Effector CD8-positive, alpha-beta T cell (primary cell): ENCODE measurements at places on chromosomes 2 and 18.
A peak's percentile ranks its signal among the peaks of the same experiment; 100 is the strongest.

GRCh38 chr2:195563857-195564512 lies 93.0 kb upstream of the SLC39A10 start:
- no peak for DNase-seq

GRCh38 chr2:205766779-205767359 lies 84.6 kb downstream of the NRP2 start:
- DNase-seq = peak; percentile 18

DNA sequence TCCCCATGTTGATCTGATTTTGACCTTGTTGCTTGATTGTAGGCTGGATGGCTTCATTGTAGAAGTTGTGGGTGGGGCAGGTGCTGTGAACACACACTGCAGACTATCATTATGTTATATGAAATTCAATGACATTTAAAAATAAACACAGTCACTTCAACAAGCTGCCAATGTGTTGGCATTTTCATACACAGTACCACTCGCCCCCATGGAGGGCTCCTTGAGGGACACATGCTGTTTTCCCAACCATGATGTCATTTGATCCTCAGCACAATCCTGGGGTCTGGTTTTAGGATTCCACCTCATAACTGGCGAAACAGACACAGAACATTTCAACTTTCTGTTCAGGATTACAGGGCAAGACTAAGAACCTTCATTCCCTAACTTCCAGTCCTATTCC lies 86.9 kb downstream of the ZCCHC2 start:
- DNase-seq = no peak

- DNase-seq = no peak
These were observed 122.0 kb upstream of the SLC35G4 start for GRCh38 chr18:11487390-11487789.

DNA sequence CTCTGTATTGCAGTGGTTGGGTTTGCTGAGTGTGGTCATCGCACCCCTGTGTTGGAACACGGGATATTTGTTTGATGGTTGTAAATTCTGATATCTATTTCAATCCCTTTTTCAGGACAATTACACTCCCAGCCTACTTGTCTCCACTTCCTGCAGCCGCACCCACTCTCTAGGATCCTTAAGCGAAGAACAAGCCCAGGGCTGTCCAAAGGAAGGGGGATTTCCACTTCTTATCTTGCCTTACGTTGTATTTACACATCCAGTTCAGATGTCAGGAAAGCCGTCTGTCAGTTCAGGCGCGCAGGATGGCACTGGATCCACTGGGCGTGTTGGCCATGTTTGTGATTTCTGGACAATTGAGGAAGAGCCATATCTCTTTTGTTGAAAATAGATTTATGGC lies 834.5 kb upstream of the SALL3 start:
- DNase-seq = no peak

DNA sequence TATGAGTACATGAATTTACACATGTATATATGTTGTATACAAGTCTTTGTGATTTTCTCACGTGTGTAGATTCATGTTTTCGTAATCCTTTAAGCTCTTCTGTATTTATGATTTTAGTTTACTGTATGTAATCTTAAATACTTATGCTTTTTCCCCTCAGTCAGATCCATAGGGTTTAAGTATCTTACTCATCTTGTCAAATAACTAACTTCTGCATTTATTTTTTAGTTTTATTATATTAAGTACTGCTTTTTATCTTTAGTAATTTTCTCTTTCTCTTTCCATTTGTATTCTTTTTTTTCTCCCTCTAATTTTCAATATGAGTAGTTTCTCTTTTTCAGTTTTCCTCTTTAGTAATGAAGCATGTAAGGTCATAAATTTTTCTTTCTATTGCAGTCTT lies 179.4 kb downstream of the LCLAT1 start:
- no peak for DNase-seq

- no peak for DNase-seq
These were observed 33.1 kb upstream of the HDAC4 start for GRCh38 chr2:239433777-239434403.

GRCh38 chr18:62447652-62448051 lies 75.2 kb upstream of the ZCCHC2 start:
- DNase-seq = no peak

GRCh38 chr2:62415019-62415431 lies 91.0 kb downstream of the TMEM17 start:
- DNase-seq = no peak

GRCh38 chr18:71431689-71432088 lies 1112.5 kb downstream of the CBLN2 start:
- DNase-seq = no peak

DNA sequence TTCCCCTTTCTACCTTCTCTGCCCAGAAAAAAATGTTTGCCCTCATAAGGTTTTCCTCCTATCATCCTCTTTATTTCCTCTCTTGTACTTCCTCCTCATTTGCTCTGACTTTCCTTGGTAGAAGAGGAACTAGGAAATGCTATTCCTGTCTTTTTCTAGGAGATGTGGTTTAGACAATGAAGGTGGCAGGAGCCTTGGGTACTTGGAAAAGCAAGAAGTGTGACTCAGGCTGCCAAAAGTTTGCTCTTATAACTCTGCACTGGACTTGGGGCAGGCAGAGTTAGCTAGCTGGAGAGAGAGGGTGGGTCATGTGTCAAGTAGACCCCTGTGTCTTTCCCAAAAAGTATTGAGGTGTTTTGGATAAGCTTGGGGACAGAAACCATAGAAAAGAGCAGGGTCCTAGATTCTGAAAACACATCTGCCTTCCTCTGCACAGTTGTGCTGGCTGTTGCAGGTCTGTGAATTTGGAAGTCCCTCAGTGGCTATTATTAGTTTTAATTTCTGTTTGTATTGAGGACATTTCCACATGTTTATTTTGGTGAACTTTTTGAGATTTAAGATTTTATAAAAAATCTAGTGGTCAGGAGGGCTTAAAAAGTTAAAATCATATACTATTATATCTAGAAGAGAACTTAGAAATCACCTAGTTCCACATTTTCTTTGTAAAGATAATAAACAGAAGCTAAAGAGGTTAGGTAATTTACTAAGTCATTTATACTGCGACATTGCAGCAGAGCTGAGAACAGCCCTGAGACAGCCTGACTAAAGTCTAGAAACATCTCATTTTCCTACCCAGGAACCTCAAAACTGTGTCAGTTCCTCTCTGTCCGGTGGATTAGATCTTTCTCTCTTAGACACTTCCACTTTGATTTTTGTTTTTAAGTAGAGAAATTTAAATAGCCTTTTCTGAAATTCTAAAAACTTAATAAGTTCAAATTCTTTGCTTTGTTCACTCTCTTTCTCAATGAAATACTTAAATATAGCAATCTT lies 16.0 kb downstream of the INSIG2 start:
- DNase-seq = no peak

DNA sequence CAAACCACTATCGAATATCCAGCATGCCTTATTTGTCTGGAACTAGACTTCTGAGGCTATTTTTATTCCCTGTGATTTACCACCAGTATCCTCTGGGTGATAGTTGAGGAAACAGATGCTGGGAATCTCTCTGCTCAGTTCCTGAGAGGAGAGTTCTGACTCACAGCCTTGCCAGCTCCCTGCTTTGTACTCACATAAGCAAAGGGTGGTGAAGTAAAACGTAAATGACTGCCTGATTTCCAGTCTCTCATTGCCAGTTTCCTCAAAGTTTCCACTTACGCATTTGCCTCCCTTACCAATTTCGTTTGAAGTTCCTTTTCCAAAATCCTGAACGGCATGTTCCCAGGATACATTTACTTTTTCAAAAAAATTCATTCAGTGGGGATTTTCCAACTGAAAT lies 69.2 kb upstream of the HNRNPA3 start:
- no peak for DNase-seq

DNA sequence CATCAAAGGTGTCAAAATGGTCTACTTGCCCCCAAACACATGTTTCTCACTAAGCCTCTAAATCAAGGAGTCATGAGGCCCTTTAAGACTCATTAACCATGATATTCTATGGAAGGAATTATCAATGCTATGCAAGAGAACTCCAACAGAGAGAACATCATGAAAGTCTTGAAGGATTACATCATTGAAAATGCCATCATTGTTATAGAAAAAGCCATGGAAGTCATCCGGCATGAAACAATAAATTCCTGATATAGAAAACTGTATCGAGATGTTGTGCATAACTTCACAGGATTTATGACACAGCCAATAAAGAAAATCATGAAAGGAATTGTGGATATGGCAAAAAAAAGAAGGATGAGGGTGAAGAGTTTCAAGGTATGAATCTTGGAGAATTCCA lies 1363.6 kb upstream of the CDH2 start:
- no peak for DNase-seq

DNA sequence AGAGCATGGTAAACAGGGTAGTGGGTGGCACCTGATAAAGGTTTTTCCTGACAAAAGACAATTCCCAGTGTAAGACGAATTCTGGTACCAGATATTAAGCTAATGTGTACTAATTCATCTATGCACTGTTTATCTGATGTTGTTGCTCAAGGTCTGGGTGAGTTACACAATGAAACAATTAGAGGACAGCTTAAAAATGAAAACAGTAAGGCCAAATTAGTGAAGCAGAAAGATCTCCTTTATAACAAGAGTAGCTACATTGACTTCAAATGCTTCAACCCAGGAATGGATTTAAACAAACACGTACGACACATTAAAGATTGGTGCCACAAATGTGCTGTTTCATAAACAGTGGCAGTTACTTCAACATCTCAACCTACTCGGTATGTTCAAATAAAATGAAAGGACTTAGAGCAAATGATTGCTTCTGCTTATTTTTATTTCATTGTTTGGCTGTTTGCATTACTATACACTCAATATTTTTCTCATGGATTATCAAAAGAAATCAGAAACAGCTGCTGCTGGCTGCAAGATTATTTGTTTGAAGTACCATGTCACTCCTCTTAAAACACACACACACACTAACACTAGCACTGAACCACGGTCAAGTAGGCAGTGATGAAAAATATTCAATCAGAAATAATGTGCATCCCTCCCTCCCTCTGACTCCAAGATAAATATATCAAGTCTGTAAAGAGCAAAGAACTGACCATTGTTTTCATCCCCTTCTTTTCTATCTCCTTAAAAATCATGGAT lies 94.4 kb upstream of the RND3 start:
- no peak for DNase-seq

GRCh38 chr2:159380685-159381239 lies 94.3 kb upstream of the WDSUB1 start:
- no peak for DNase-seq

GRCh38 chr2:66030553-66030952 lies 404.4 kb upstream of the MEIS1 start:
- DNase-seq = no peak

DNA sequence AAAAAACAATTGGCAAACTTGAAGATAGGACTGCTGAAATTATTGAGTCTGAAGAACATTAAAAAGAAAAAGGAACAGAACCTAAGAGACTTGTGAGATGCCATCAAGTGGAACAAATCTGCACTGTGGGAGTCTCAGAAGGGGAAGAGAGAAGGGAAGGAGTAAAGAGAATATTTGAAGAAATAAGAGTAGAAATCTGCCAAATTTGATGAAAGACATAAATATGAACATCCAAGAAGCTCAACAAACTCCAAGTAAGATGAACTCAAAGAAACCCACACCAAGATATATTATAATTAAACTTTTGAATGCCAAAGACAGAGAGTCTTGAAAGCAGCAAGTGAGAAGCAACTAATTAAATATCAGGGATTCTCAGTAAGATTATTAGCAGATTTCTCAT lies 102.7 kb downstream of the ZNF519 start:
- DNase-seq = no peak

GRCh38 chr2:192286093-192286701 lies 91.5 kb upstream of the TMEFF2 start:
- no peak for DNase-seq

DNA sequence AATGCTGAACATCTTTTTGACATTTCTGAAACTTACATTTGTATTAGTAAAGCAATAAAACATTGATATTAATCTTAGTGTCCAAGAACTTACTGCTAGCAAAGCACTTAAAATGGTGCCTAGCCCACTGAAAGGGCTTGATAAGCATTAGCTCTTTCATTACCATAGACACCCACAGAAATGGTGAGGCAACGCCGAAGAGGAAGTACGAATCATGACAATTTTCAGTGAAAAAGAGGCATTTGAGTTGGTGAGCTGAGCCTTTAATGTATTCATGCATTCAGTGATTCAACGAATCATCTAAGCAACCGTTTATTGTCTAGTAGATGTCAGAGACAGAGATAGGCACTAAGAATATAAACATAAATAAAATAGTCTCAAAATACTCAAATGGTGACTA lies 101.1 kb downstream of the PIGN start:
- no peak for DNase-seq

DNA sequence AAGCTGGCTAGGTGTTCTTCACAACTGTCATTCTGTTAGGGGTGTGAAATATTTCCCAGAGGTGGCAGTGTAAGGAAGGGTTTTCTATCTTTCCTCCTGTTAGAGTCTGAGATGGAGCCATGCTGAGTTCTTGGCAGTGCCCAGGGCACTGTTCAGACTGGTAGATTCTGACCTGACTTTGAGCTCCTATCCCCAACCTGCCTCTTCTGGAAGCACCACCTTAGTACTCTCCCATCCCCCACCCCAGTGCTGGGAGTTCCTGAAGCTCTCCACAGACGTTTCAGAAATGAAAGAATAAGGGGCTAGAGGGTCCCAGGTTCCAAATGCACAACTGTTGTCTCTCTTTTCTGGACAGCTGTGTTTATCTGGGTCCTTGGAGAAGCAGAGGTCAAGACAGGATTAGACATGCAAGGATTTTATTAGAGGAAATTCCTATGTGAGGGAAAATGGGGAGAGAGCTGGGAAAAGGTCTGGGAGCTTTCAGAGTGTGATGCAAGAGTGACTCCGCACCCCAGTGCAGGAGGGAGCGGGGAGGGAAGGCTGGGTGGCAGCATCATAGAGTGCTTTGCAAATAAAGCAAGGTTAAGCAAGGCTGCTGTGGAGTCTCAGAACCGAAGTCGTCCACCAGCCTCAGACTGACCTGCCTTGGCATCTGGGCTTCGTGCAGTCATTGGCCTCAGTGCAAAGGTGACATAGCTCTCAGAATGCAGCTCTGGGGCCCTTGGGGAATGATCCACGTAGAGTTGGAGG lies 75.5 kb downstream of the SLC4A3 start:
- no peak for DNase-seq

DNA sequence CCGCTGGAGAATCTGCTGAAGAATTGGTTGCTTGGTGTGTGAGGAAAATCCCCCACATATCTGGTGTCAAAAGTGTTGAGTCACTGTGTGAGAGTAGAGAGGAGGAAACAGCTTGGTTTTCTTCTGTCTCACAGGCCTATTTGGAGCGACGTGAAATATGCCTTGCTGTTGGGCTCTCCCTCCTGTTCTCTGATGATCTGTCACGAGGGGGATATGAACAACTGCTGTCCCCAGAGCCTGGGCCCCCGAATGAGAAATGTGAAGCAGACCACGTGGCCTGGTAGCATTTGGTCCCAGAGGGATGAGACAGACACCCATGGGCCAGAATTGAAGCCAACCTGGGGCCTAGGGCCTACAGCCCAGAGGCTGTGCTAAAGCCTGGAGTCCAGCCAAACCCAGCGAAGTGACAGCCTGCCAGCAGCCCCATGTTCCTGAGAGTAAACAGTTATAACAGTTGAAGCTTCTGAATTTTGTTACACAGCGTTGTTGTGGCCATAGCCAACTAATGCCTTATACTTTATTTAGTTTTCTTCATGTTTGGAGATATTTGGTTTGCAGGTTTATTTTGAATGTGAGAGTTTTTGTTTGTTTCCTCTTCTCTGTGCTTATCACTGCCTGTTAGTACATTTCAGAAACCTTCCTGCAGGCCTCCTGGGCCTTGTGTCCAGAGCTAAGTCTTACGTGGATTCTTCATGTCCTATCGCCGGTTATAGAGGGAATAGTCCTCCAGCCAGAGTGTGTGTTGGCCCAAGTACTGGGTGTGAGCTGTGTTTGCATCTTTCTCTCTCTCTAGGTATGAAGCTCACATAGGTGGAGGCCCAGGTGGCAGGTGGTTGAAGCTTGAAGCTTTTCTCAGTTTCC lies 18.7 kb upstream of the COLEC12 start:
- DNase-seq = no peak

GRCh38 chr2:231522418-231523180 lies 7.6 kb downstream of the NMUR1 start:
- DNase-seq = no peak
